Peyer's patch (tissue), 4 donors: ENCODE measurements at places on chromosomes 5 and 9.

GRCh38 chr9:69066955-69067354, 31.4 kb downstream of the FXN start:
- DNase-seq: no peak

GRCh38 chr5:115641948-115642347, 16.1 kb upstream of the TMED7 start:
- no peak for DNase-seq

DNA sequence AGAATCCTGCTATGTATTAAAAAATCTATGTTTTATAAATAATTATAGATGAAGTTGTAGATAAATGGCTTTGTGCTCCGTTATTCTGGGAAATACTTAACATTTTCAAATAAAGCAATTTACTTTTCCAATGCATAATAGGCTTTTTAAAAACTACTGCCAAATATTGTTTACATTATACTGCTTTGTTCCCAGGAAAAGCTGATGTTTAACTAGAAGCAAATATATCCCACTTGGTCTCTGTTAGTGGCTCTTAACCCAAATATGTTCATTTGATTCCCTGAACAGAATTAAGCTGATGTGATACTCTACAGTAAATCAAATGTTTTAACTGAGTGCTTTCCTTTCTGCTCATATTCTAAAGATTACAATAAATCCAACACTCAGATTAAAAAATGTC, 326.3 kb downstream of the SLCO4C1 start:
- no peak for DNase-seq

DNA sequence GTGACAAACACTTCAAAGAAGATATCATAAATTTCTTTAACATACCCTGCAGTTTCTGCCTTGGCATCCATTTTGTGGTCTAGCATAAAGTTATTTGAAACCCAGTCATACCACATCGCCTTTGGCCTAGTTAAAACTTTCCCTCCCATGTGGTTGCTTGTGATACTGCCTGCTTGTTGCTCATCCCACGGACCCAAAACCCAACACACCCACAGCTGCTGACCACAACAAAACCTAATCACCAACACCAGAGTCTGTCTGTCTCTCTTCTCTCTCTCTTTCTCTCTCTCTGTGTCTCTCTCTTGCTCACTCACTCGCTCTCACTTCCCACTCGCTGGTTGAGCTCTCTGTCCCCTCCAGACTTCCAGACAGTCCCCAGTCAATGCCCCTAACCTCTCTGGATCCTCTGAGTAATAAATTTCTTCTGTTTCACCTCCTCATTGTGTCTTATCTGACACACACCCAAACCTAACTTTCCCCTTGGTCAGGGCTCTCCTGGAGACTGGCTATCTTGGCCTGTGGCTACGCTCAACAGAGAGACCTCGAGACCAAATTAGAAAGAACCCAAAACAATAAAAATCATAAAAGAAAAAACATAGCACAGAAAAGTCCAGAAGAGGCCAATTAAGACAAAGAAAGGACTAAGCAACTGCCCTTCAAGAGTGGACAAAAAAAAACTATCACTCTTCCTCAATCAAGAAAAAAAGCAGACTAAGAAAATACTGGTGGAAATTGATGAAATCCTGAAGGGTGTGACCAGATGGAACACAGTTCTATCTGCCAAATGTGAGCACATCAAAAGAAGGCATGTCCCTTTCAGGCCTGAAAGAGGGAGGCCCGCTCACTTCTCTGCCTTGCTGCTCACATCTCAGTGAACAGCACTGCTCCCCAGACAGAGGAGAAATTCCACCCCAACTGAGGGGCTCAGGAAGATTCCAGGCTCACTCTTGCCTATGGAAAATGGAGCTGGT, 41.5 kb downstream of the TTLL11 start:
- DNase-seq: no peak

- DNase-seq: peak; percentile 46
Observed at GRCh38 chr9:95090871-95091577, 226.5 kb downstream of the FANCC start.
